ENCODE measurements at places on chromosomes 11 and 22.

- DNase-seq: no peak
Measured at GRCh38 chr11:66870616-66871520, 14.0 kb downstream of the LRFN4 start.

DNA sequence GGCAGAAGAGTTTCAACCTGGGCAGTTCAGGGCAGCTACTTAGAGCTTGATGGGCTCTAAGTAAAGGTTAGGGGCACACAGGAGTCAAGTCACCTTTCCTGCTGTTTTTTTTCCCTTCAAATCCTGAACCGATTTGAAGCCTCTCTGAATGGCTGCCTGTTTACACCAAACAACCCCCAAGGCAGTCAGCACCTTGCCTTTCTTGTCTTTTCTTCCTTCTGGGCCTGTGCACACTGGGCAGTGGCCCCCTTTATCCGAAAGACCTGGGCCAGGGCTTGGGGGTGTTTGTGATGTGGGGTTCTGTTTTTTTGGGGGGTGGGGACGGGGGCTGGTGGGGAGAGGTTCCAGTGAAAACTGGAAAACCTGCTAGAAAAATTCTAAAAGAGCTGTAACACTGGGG is 4.3 kb downstream of the RSPH14 start:
- DNase-seq: no peak

- no peak for DNase-seq
Measured at GRCh38 chr11:111639226-111639925, 37.1 kb downstream of the SIK2 start.

DNA sequence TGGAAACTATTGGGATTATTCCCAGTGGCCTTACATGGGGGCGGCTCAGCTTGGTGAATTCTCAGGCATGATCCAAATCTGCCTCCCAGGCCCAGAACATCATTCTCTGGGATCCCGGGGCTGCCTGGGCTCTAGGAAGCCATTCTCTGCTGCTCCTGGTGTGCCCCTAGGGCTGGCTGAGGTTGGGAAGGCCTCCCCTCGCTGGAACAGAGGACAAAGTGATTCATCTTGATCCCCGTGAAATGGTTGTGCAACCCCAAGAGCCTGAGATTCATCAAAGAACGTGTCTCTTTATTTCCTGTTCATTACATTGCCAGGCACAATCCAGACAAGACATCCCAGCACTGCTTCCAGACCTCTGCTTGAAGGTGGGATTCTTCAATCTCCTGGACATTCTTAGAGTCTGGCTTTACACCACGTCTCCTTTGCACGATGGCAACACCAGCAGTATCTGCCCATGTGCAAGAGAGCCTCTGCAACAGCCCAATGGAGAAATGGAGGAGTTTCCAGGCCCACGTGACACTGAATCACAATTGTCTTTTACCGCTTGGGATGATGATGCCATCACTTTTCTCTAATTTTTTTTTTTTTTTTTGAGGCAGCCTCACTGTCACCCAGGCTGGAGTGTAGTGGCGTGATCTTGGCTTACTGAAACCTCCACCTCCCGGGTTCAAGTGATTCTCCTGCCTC is 52.3 kb downstream of the TST start:
- no peak for DNase-seq

GRCh38 chr22:32421484-32421883 is 9.4 kb upstream of the RTCB start:
- DNase-seq: no peak

- no peak for DNase-seq
Measured at GRCh38 chr22:29306835-29307595, 565 bp downstream of the GAS2L1 start.

GRCh38 chr11:109317726-109318125 is 104.3 kb upstream of the C11orf87 start:
- DNase-seq: no peak

- no peak for DNase-seq
Measured at GRCh38 chr11:77020734-77021133, 13.5 kb upstream of the B3GNT6 start.

GRCh38 chr11:73671701-73672100 is 25.3 kb downstream of the PLEKHB1 start:
- DNase-seq: no peak

GRCh38 chr22:25942115-25942855 is 200.3 kb downstream of the MYO18B start:
- DNase-seq: no peak

- no peak for DNase-seq
Measured at GRCh38 chr11:58685973-58686722, 45.6 kb downstream of the GLYAT start.

- DNase-seq: no peak
Measured at GRCh38 chr22:40285513-40285912, 60.8 kb upstream of the ADSL start.

GRCh38 chr11:134558916-134559601 is 147.0 kb upstream of the B3GAT1 start:
- DNase-seq: no peak

DNA sequence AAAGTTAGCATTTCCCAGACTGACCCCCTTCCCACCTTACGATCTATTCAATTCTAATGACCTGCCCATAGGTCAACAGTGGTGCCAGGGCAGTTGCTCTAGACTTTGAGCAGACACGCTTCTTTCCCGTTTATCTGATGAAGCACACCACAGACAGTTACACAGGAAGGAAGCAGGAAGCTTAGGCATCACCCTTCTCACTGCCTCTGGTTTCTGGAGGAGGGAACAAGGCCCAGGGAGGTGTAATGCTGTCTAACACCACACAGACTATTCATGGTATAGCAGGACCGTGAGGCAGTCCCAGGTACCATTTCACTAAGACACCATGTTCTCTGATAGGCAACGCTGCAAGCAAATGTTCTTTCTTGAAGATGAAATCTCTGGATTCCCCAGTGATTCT is 279.4 kb downstream of the NTM start:
- DNase-seq: no peak

GRCh38 chr11:34493468-34493867 is 20.1 kb downstream of the ELF5 start:
- no peak for DNase-seq

Data from activated gamma-delta T cell treated with Interleukin-2 at 50 U/mL for 16 hours (primary cell).